Hematopoietic multipotent progenitor cell treated with erythropoietin and hydrocortisone succinate and interleukin-3 and kit ligand, for 15 days (in vitro differentiated cells): ENCODE measurements at places on chromosomes 3 and 15.

DNA sequence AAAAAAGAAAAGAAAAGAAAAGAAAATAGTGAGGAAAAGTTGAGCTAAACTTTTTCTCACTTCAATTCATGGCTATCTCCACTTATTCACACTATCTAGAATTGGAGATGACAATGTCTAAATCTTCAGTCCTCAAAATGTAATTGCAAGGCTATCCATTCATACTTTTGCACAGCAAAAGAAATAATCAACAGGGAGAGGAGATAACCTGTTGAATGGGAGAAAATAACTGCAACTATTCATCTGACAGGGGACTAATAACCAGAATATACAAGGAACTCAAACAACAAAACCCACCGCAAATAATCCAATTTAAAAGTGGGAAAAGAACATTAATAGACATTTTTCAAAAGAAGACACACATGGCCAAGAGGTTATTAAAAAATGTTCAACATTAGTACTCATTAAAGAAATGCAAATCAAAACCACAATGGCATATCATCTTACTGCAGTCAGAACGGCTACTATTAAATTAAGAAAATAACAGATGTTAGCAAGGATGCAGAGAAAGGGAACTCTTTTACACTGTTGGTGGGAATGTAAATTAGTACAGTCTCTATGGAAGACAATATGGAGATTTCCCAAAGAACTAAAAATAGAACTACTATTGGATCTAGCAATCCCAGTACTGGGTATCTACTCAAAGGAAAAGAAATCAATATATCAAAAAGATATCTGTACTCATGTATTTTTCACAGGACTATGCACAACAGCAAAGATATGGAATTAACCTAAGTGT is 73.5 kb upstream of the PPIB start:
- DNase-seq, result no peak

GRCh38 chr15:38130740-38131498 is 121.7 kb upstream of the SPRED1 start:
- DNase-seq, result no peak

DNA sequence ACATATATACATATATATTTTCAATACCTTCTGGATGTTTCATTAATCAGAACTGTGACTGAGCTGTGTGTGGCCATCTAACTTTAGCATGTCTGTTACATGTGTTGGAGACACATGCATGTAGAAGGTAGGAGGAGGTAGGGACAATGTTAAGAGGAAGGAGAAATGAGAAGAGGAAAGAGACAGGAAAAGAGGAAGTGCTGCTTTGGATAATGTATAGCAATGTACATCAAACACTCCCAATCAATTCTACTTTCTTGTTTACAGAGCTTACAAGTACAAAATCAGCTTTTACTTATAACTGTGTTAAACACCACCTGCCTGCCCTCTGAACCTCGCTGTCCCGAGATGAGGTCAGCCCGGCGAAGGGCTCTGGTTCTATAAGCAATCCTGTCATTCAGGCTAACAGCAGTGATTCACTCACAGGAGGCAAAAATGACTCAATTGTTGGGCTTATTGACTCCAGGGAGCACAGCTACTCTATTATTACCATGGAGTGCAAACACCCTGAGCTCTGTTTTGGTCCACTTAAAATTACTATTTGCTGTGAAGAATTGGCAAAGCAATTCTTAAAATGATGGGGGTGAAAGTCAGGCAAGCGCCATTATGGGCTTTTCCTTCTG is 188.9 kb downstream of the MEIS2 start:
- DNase-seq, result no peak

DNA sequence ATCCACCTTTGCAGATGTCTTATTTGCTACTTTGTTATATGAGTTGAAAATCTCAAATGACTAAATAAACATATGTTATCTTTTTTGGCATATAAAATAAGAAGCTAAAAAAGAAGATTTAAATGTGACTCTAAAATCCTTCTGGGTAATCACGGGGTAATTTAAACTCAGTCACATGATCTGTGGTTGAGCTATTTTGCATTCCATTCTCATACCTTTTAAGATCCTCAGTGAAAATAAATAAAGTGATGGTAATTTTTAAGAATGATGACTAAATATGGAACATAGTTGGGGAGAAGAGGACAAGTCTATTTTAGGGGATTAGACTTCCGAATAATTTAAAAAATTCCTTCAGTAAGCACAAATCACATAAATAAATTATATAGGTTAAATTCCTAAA is 1076.8 kb downstream of the TUSC7 start:
- no peak for DNase-seq

- no peak for DNase-seq
These were observed 114.5 kb downstream of the MEGF11 start for GRCh38 chr15:66138892-66139590.

DNA sequence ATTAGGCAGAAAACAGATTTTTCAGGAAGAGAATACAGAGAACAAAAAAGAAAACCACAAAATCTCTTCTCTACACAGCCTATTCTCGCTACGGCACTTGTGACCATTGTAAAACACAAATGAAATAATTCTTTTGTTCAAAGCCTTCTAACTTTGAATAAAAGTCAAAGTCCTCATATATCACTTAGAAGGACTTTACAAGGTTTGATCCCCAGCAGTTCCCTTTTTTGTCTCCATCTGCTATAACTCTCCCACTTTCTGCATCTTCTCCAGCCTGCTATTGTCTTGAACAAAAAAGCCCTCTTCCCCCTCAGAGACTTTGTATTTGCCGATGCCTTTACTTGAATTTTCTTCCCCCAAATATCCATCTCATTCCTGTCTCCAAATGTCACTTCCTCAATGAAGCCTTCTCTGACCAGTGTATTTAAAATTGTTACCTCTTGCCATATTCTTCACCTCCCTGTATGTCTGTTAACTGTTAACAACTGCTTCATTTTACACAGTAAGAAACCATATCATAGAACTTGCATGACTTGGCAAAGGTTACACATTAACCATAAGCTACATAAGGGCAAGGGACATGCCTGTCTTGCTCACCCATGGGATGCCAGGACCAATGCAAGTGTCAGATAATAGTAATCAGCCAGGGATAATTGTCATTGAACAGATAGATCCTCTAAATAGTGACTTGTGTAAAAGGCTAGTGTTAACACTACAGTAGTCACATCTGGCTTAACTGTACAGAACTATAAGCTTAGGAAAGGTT is 122.4 kb downstream of the CBLB start:
- no peak for DNase-seq

DNA sequence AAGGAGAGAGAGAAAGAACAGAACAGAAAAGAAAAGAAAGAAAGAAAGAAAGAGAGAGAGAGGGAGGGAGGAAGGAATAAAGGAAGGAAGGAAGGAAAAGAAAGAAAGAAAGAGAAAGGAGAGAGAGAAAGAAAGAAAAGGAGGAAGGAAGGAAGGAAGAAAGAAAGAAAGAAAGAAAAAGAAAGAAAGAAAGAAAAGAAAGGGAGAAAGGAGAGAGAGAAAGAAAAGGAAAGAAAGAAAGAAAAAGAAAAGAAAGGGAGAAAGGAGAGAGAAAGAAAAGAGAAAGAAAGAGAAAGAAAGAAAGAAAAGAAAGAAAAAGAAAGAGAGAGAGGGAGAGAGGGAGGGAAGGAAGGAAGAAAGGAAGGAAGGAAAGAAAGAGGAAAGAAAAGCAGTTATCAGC is 108.8 kb downstream of the ARPP21 start:
- DNase-seq, result no peak

- no peak for DNase-seq
These were observed 218.6 kb downstream of the THSD4 start for GRCh38 chr15:71333839-71334238.

DNA sequence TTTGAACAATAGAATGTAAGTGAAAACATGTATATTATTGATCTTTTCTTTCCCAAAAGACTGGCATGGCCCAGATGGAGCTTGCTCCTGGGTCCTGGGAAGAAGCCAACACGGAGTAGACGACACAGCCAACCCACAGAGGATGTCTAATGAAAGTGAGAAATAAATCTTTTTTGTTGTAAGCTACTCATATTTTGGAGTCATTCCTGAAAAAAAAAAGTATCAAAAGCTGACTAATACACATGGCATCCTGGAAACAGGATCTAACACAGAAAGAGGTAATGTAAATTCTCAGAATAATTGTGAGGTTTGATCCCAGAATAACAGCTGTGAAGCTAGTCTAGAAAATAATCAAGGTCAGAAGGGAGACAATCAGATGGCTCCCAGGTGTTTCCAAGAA is 12.6 kb upstream of the FRMD5 start:
- no peak for DNase-seq

DNA sequence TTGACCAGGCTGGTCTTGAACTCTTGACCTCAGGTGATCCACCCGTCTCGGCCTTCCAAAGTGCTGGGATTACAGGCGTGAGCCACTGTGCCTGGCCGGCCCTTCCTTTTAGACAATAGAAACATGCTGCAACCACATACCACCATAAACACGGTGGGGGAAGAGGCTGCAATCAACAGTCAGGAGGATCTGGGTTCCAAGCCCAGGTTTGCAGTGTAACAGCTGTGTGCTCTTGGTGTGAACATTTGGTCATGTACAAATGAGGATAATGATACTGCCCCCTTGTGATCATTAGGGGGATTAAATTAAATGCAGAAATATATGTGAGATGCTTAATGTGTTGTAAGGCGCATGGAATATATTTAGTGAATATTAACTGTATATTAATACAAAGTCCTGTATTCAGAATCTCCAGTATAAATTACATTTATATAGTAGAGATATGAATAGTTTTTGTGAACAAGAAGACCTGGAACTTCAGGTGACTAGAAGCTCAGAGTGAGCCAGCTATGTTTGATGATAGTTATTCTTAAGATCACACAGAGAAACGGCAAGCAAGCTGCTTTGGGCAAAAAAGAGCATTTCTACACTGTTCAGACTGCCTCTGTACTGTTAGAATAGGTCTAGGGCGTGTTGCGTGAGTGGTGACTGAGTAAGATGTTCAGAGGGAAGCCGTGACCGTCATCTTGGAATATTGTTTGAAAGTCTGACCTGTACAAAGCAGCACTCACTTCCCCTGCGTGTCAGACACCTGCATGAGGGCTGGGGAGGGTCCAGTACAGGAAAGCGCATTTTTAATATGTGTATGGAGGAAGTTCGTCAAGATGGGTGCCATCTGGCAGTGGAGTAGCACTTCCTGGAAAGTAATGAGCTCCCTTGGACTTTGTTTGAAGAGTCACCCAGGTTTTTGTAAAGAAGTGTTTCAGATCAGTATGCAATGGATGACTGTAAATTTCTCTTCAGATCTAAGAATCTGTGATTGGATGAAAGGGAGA is 125.8 kb downstream of the PGPEP1L start:
- DNase-seq, result peak; percentile 75

GRCh38 chr3:57967590-57967989 is 40.6 kb upstream of the FLNB start:
- no peak for DNase-seq

- no peak for DNase-seq
These were observed 101.0 kb upstream of the IGSF10 start for GRCh38 chr3:151561878-151562277.

- no peak for DNase-seq
These were observed 7.2 kb downstream of the GNL3 start for GRCh38 chr3:52693071-52693470.

DNA sequence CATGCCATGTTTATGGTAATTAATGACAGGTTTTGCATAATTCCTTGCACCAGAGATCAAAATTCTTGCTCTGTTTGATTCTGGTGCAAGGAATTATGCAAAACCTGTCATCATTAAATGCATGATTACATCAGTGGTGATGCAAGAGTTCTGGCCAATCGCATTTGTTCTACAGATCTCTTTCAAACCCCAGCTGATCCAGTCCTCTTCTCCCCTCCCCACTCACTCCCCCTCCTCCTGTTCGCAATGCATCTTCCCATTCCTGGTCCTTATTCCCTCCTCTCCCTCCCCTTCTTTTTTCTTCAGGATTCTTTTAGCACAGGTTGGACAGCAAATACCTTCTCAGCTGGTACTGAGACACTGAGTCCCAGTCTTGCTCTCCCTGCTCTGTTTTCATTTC is 82.1 kb downstream of the GABRB3 start:
- DNase-seq, result no peak

DNA sequence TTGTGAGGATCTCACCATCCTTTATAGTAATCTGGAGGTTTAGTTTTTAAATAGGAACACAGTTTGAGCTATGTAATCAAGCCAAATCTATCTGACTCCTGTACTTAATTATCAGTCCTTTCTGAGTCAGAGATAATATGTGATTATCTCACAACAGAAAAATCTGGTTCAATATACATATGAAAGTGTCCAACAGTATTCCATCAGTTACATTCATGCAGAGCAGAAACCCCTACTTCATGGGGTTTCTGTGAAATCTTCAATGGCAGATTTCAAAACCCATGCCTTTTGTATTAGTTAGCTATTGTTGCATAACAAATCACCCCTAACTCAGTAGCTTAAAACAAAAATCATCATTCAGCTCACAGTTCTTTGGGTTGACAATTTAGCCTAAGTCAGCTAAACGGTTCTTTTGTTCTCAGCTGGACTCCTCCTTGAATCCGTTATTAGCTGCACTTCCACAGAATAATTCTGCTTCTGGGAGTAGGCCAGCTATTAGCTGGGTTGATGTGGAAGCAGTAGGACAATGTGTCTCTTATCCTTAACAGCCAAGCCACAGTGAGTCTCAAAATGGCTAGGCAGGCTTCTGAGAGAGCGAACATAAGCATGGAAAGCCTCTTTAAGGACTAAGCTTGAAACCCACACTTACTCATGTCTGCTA is 42.9 kb upstream of the ARPP21 start:
- no peak for DNase-seq

DNA sequence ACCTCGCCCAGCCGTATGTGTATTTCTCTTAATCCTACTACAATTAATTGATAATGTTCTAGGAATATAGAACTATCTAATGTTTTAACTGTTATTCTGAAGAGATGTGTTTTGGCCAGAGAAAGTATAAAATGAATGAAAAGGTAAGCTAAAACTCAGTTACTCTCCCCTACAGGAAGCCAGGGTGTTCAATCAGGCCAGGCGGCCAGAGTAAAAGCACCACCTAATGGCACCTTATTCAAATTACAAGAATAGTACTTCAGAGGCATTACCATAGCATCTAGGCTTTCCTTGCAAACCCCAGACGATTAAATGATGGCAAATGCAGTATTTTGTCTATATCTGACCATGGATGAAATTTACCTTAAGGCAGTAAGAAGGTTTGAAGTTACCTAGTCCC is 10.4 kb downstream of the SLC12A8 start:
- DNase-seq, result no peak
